Myometrial cell (primary cell): ENCODE measurements at places on chromosomes 7 and 10. TPM values are rescaled to one million over a fixed set of nuclear protein-coding genes. Genes with fewer than 3 reads are reported as not detected.

EVX1 gene
- 0.86 TPM in 1 of 2 replicates, not detected in the other for total RNA-seq

JCAD gene
- 1.2 and 1.8 TPM in 2 replicates for total RNA-seq

EIF3A gene
- total RNA-seq: 62.0 and 88.1 TPM in 2 replicates

STEAP1 gene
- total RNA-seq: 21.8 and 26.5 TPM in 2 replicates

CYP3A7 gene
- not detected in 2 replicates for total RNA-seq

SPDYE6 gene
- total RNA-seq: not detected in 2 replicates

PIP4K2A gene
- 15.8 and 17.0 TPM in 2 replicates for total RNA-seq

HTRA1 gene
- total RNA-seq: 49.6 and 64.0 TPM in 2 replicates

ZNF503 gene
- 8.1 and 12.4 TPM in 2 replicates for total RNA-seq

CPA4 gene
- total RNA-seq: 7.5 and 13.1 TPM in 2 replicates

NYAP1 gene
- total RNA-seq: 1.4 and 3.4 TPM in 2 replicates

SPDYE11 gene
- not detected in 2 replicates for total RNA-seq

ADAMTS14 gene
- total RNA-seq: under 0.01 and 0.18 TPM in 2 replicates

UCMA gene
- not detected in 2 replicates for total RNA-seq

SND1 gene
- 252 and 260 TPM in 2 replicates for total RNA-seq

ODAD2 gene
- total RNA-seq: 1.8 and 4.0 TPM in 2 replicates

CDK6 gene
- 11.8 and 14.2 TPM in 2 replicates for total RNA-seq

CALML5 gene
- not detected in 2 replicates for total RNA-seq

EGR2 gene
- not detected in 2 replicates for total RNA-seq

EN2 gene
- not detected in 2 replicates for total RNA-seq

ZNF3 gene
- total RNA-seq: 14.7 and 22.5 TPM in 2 replicates

WASHC2A gene
- total RNA-seq: 24.5 and 29.2 TPM in 2 replicates
